ENCODE measurements at places on chromosomes 16 and 17.

DNA sequence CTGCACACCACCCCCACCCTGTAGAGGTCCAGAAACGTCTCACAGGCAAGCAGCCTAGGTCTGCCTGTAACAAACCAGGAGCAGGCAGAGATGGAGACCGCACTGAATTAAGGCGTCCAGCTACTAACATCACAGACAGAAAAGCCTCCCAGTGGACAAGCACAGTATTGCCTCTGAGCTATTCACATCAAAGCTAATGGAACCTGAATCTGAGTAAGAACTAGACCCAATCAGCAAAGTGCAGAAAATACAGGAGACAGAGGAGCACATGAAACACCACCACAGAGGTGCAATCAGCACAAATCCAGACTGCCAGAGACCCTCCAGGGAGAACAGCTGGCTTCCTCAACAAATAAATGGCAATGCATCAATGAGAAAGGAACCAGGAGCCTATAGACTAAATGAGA lies 22.2 kb upstream of the PEMT start:
- DNase-seq = peak; percentile 41

- DNase-seq = no peak
Observed at GRCh38 chr16:81842564-81843242, 63.6 kb downstream of the PLCG2 start.

- DNase-seq = no peak
Observed at GRCh38 chr16:50121278-50121677, 31.8 kb upstream of the TENT4B start.

DNA sequence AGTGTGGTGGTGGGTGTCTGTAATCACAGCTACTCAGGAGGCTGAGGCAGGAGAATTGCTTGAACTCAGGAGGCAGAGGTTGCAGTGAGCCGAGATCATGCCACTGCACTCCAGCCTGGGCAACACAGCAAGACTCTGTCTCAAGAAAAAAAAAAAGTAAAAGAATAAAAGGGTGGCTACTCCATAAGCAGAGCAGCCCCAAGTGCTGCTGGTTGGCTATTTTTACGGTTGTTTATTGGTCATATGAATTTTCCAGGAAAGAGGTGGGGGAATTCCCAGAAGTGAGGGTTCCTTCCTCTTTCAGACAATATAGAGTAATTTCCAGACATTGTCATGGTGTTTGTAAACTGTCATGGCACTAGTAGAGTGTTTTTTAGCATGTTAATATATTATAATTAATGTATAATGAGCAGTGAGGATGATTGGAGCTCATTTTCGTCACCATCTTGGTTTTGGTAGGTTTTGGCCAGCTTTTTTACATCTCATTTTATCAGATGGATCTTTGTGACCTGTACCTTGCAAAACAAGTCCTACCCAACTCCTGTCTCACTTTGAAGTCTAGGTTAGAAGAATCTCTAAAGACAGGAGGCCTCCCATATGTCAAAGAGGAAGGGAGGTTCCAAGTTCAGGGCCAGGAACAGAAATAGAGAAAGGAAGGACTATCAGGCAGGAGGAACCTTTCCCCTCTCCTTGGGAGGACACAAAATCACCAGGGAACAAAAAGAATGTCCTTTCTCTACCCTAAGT lies 39.1 kb downstream of the HOXB1 start:
- no peak for DNase-seq

DNA sequence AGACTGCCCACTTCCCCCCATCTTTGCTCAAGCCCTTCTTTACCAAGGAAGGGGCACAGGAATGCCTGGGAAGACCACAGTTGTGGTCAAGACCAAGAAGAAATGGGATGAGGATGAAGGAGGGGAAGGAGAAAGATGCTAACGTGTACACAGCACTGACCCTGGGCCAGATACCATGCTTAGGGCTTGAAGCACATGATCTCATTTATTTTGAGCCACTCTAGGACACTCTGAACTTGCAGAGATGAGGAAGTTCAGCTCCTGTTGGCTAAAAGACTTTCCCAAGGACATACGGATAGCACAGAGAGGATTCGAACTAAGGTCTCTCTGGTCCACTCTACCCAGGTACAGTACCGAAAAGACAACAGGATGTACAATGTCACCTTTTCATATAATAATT lies 42.6 kb downstream of the PIK3R5 start:
- DNase-seq = no peak

DNA sequence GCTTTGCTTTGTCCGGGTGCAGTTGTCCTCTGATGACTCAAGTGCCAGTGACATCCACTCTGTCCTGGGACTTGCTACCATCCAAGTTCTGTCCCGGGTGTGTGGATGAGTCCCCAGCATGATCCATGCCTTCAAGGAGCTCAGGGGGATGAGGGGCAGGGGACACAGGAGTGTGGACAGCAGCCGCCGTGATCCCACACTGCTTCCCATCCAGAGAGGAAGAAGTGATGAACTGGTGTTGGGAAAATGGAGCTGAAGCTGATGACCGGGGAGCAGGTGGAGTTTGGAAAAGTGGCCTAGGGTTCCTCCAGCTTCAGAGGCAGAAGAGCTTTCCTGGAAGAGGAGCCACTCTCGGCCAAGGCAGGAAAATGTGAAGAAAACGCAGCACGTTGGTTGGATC lies 249.6 kb upstream of the TNRC6C start:
- no peak for DNase-seq

DNA sequence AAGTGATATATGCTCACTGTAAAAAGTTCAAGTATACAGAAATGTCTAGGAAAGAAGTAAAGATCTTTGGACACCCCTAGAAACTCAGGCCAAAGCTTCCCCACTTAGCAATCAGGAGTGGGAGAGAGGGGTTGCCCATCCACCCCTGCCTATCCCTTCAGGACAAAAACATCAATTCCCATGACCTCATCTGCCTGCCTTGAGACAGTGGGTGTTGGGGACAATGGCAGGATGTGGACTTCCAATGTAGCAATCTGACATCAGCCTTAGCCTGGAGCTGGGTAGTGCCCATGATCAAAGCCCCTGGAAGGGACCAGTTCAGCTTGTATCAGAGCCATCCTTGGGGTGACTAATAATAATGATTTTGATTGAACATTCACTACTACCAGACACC lies 18.1 kb downstream of the ITPRIPL2 start:
- no peak for DNase-seq

GRCh38 chr17:51401279-51401678 lies 140.9 kb downstream of the UTP18 start:
- DNase-seq = no peak

DNA sequence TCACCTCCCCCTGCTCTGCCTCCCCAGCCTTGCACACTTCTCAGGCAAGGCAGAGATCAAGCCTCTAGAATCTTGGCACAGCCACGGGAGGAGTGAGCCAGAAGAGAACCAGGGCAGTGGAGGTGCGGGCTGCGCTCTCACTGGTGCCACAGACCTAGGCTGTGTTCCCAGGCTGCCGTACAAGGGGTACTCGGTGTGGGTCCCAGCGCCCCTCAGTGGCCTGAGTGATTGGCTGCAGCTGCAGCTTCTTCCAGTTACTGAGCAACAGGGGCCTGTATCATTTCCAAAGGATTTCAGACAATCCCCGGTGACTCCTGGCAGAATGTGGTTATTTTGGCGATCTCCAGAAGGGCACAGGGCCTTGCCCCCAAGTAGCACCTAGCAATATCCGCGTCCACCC lies 1852.1 kb downstream of the TP53TG3F start:
- DNase-seq = no peak

DNA sequence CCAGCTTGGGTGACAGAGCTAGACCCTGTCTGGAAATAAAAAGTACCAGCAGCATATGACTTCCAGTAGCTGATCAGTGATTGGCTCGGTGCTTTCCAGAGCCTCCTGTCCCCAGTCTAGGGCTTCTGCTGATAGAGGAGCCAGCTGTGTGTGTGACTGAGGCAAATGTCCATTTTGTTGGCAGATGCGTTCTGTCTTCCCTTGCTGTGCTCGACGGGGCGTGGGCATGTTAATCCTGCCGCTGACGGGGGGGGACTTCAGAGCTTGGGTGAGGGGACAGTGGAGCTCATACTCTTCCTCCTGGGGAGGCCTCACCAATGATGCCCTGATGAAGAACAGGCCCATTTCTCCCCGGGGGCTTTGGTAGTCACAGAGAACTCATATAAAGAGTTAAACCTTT lies 14.6 kb downstream of the KCTD2 start:
- DNase-seq = no peak

- no peak for DNase-seq
Observed at GRCh38 chr17:58302171-58302918, 21.6 kb upstream of the MPO start.

GRCh38 chr16:31535737-31536136 lies 8.0 kb downstream of the AHSP start:
- no peak for DNase-seq

DNA sequence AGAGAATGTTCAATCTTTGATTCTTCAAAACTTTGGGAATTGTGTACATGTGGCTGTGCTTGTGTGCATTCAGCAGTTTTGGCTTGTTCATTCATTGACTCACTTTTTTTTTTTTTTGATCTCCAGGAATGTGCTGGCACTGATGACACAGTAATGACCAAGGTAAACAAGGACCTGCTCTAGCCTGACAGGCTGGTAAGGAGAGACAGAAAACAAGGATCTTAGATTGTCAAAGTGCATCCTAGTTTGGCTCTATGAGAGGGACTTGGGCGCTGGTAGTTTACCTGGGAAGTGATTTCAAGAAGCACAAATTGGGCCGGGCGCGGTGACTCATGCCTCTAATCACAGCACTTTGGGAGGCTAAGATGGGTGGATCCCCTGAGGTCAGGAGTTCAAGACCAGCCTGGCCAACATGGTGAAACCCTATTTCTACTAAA lies 233.1 kb upstream of the WSCD1 start:
- DNase-seq = no peak

- DNase-seq = no peak
Observed at GRCh38 chr16:23607726-23608125, 11.6 kb upstream of the NDUFAB1 start.

DNA sequence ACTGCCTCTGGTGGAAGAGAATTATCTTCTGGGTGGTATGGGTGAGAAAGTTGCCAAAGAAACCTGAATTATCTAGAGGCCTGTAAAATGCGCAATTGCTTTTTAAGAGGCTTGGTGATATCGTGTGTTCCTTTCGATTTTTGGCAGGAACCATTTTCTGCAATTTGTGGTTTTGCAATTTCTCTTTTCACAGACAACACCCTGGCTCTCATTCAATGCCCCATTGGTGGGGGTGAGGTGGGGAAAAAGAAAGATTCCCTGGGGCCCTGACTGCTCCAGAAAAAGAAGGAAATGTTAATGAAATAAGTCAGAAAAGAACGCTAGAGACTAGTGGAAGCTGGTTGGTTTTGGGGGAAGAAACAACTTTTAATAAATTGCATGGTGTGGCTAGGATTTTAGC lies 77.4 kb downstream of the ANKFN1 start:
- DNase-seq = peak; percentile 11

DNA sequence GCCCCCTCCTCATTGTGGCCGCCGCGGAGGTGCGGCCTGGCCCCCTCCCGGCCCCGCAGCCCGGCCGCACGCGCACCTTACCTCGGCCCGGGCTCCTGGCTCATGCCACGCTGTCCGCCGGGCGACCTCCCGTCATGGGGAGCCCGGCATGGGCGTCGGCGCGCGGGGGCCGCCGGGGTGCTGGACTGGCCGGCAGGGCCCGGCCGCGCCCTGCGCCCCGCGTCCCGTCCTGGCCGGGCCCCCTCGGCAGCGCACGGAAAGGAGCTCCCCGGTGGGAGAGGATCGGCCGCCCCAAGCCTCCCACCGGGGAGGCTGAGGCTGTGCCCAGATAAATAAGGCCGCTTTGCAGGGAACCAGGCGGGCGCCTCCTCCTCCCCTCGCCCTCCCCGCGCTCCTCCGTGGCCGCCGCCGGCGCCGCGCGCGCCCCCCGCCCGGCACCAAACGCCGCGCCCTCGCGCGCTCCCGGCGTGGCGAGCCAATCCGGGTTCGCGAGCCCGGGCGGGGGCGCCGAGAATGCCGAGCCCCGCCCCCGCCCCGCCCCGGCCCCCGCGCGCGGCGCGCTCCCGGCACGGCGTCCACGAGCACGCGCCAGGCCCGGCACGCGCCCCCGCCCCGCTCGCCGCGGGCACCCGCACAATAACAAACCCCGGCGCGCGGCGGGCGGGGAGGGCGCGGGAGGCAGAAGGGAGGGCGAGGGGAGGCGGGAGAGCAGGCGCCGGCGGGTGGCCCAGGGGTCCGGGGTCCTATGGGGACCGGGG lies at the start of gene FBXL16:
FBXL16 (minus strand) TSS at position 371 of the 758 bp plus-strand sequence. CDS start 8,396 bp downstream, outside the sequence.
- DNase-seq = no peak

DNA sequence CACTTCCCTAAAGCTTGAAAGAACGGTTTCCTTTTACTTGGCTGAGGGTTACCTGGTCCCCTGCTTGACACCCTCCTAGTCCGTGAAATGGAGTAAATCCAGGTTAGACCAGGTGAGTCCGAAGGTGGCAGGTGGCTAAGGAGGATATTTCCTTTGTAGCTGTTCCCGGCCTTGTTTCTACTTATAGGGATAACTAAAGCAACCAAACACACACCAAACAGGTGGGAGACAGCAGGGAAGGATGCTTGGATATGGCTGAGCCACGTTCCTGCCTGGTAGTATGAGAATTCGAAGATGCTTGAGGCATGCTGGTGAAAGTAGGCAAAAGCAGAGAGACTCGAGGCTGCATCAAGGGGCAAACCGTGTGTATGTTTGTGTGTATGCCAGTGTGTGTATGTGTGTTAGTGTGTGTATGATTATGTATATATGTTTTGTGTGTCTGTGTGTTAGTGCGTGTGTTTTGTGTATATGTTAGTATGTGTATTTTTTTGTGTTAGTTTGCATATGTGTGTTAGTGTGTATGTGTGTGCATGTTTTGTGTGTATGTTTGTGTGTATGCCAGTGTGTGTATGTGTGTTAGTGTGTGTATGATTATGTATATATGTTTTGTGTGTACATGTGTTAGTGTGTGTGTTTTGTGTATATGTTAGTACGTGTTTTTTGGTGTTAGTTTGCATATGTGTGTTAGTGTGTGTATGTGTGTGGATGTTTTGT lies 28.9 kb downstream of the RBFOX1 start:
- DNase-seq = no peak

- no peak for DNase-seq
Observed at GRCh38 chr16:50878966-50879615, 137.2 kb downstream of the CYLD start.

DNA sequence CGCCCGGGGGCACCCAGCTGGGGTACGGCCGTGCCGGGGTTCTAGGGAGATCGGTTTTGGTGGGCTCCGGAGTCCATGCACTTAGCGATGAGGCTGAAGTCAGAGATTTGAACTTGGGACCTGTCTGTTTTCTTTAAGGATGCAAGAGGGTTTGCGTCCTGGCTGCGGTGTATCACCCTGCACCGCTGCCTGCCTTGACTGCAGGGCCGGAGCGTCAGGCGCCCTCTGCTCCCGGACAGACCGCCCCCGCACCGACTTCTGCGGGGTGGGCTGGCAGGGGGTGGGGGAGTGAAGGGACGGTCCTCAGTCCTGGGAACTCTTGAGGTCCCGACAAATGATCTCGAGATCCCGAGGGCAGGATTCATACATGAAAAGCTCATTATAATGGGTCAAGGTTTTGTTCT lies 701 bp downstream of the PDP2 start:
- DNase-seq = no peak
